ENCODE measurements at places on chromosomes 16 and 17.
A peak's percentile ranks its signal among the peaks of the same experiment; 100 is the strongest.

- DNase-seq = no peak
Measured at GRCh38 chr16:85635545-85636140, 22.5 kb downstream of the GSE1 start.

DNA sequence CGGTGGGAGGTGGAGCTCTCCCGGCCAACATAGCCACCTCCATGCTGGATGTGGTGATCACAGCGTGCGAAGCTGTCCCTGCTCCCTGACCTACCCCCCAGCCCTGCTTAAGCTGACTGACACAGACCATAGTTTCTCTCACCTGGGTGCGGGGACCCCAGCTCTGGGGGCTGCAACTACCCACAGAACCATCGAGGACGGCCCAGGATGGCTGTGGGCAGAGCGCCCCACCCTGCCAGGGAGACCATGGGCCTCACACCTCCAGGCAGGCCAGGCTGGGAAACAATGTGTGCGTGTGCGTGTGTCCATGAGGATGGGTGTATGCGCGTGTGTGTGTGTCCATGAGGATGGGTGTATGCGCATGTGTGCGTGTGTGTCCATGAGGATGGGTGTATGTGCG is 20.4 kb downstream of the BAHCC1 start:
- no peak for DNase-seq

- DNase-seq = peak; percentile 63
Measured at GRCh38 chr17:48814504-48814903, 2.5 kb downstream of the TTLL6 start.

DNA sequence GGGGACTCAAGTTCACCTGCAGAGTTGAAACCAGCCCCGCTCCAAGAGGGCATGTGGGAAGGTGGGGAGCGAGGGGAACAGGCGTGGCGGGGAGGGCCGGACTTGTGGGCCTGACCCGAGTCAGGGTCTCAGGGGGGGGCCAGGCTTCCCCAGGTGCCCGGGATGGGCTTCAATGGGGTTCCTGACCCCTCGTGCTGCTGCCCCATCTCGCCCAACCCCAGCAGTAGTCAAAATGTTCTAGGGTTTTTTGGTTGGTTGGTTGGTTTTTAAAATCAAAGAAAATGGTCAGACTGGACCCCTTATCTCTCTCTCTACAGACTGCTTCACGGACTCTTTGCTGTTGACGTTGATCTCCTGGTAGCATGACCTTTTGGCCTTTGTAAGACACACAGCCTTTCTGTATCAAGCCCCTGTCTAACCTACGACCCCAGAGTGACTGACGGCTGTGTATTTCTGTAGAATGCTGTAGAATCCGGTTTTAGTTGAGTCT is 69.5 kb downstream of the AMFR start:
- DNase-seq = no peak

DNA sequence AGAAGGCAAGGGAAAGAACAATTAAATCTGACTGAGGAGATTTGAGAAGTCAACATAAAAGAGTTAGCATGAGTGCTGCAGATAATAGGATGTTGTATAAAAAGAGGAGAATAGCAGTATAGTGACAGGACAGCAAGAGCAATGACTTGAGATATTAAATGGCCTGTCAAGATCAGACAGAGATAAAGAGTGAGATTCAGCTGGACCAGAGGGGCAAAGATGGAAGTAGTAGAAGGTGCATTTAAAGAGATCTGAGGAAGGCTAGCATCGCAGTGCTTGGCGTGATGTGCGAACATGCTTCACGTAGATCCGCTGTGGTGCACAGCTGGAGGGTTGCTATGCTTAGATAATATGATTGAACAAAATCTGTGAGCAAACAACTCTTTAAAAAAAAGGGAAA is 1422.6 kb upstream of the CDH8 start:
- DNase-seq = no peak
